Stomach (tissue), 19 donors: ENCODE measurements at places on chromosomes 3 and 15. TPM values are rescaled to one million over a fixed set of nuclear protein-coding genes. Genes with fewer than 3 reads are reported as not detected.

The LDHAL6B gene
- not detected for total RNA-seq

The RPL22L1 gene
- total RNA-seq: 57.8 TPM

DNA sequence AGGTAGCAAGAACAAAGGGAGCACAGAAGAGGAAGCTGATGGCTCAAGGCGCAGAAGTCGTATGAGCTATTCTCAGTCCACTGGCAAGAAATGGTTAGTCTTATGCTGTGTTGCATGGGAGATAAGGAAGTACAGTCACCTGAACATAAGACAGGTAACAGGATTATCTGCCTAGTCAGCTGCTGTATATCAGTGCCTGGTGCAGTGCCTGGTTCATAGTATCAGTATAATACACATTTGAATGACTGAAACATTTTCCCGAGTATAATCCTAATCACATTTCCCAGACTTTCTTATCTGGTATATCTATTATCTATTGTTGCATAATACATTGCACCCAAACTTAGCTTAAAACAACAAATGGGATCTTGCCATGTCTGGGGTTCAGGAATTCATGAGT, 302.5 kb downstream of the GABRG3 start:
- no peak overlapping the region for H3K4me3 ChIP-seq
- no peak overlapping the region for H3K27ac ChIP-seq
- DNase-seq: no peak
- no peaks in the 10 kb centered on the region for H3K4me1 ChIP-seq
- H3K27me3 ChIP-seq: no peaks in the 10 kb centered on the region

The XCR1 gene
- 0.14 TPM for total RNA-seq

GRCh38 chr3:5651351-5651750, 463.8 kb downstream of the EDEM1 start:
- no peaks in the 10 kb centered on the region for H3K36me3 ChIP-seq
- H3K4me3 ChIP-seq: no peak overlapping the region
- no peak overlapping the region for H3K27ac ChIP-seq
- no peaks in the 10 kb centered on the region for H3K4me1 ChIP-seq
- no peak for DNase-seq
- H3K27me3 ChIP-seq: no peaks in the 10 kb centered on the region

The FOXL2NB gene
- not detected for total RNA-seq

The RPL35A gene
- 305 TPM for total RNA-seq

DNA sequence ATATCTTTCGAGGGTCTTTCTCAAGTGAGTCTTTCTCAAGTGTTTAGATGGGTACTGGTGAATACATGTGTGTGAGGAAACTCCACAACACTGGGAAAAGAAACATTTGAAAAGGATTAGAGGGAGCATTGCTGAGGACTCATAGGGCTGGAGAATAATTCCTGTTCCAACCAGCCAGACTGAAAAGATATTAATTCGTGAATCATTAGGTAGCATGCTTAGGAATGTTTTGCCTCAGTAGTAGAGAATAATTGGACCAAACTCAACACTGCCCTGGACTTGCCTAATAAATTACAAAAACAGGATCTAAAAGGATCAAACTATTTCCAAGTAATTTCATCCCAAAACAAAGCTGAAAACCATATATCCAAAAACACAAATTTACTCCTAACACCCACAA, 17.3 kb downstream of the PP2D1 start:
- H3K4me3 ChIP-seq: no peak overlapping the region
- H3K4me1 ChIP-seq: no peaks in the 10 kb centered on the region
- DNase-seq: no peak
- no peaks in the 10 kb centered on the region for H3K36me3 ChIP-seq

GRCh38 chr15:61393949-61394348, 164.8 kb upstream of the RORA start:
- H3K4me1 ChIP-seq: no peaks in the 10 kb centered on the region
- no peak overlapping the region for H3K27ac ChIP-seq
- peak; percentile 18 for DNase-seq
- H3K36me3 ChIP-seq: no peaks in the 10 kb centered on the region
- H3K27me3 ChIP-seq: no peaks in the 10 kb centered on the region
- no peak overlapping the region for H3K4me3 ChIP-seq

The PPP1R14D gene
- not detected for total RNA-seq

DNA sequence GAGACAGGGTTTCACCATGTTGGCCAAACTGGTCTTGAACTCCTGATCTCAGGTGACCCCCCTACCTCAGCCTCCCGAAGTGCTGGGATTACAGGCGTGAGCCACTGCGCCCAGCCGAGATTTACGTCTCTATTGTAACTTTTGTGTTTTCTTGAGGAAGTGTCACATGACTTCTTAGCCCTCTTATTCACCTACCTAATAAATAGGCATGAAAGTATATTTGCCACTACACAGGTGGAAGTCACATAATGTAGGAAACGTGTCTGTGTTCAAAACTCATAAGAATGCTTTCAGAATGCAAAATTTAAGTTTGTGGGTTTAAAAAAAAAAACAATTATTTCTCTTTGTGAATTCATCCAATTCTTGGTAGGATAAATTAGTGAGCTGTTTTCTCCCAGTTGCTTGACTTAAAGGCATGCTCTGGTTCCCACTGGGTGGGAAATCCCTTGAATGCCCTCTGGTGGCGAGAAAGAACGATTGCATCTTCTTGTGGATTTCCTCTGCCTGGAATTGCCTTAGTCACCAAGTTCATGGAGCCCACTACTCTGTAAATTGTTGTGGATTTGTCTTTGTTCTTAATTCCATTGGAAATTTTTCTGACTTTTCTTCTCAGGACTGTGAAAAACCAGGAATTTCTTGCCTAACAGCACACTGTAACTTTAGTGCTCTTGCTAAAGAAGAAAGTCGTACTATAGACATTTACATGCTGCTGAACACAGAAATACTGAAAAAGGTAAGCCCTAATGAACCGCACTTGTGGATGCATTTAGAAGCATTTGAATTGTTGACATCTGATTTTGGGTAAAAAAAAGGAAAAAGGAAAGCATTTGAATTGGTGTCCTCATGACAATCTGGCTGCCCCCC, 82.2 kb upstream of the CTDSPL start:
- no peak overlapping the region for H3K4me3 ChIP-seq
- no peaks in the 10 kb centered on the region for H3K27me3 ChIP-seq
- H3K27ac ChIP-seq: no peak overlapping the region
- H3K4me1 ChIP-seq: no peaks in the 10 kb centered on the region
- DNase-seq: peak; percentile 91

DNA sequence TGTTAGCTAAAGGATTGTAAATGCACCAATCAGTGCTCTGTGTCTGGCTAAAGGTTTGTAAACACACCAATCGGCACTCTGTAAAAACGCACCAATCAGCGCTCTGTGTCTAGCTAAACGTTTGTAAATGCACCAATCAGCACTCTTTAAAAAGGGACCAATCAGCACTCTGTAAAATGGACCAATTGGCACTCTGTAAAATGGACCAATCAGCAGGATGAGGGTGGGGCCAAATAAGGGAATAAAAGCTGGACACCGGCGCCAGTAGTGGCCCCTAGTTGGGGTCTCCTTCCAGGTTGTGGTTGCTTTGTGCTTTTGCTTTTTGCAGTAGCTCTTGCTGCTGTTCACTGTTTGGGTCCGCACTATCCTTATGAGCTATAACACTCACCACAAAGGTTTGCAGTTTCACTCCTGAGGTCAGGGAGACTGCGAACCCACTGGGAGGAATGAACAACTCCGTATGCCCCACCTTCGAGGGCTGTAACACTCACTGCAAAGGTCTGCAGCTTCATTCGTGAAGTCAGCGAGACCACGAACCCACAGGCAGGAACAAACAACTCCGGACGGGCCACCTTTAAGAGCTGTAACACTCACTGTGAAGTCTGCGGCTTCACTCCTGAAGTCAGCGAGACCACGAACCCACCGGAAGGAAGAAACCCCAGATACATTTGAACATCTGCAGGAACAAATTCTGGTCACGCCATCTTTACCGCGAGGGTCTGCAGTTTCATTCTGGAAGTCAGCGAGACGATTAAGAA, 1.1 kb upstream of the SUCLG2 start:
- H3K27me3 ChIP-seq: no peaks in the 10 kb centered on the region
- peak overlapping the region; percentile 89 for H3K27ac ChIP-seq
- H3K4me3 ChIP-seq: peak overlapping the region; percentile 97
- no peaks in the 10 kb centered on the region for H3K36me3 ChIP-seq
- DNase-seq: peak; percentile 45
- H3K4me1 ChIP-seq: peaks cover 13% of the 10 kb centered on the region

- no peak overlapping the region for H3K4me3 ChIP-seq
- peaks cover 5% of the 10 kb centered on the region for H3K4me1 ChIP-seq
- DNase-seq: no peak
Measured at GRCh38 chr15:100234158-100235029, 107.4 kb downstream of the ADAMTS17 start.

DNA sequence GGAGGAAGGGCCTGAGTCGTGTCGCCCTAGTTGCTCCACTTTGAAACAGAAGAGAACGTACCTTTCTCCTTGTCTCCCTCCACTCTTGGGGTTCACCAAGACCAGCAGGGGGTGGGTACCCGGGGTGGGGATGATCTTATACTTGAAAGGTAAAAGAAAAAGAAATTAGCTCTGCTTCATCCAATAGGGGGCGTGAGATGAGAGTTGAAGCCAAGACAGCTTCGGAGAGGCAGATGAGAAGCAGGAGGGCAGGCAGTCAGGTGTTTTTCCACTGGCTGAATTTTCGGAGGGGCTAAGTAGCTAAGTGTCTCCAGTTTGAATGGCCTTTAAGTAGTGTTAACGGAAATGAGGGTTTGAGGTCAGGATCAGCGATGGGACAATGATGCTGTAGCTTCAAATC, 100.4 kb downstream of the DGKG start:
- H3K4me1 ChIP-seq: peaks cover 7% of the 10 kb centered on the region
- no peak for DNase-seq
- H3K36me3 ChIP-seq: no peaks in the 10 kb centered on the region
- no peak overlapping the region for H3K27ac ChIP-seq
- H3K4me3 ChIP-seq: no peak overlapping the region

DNA sequence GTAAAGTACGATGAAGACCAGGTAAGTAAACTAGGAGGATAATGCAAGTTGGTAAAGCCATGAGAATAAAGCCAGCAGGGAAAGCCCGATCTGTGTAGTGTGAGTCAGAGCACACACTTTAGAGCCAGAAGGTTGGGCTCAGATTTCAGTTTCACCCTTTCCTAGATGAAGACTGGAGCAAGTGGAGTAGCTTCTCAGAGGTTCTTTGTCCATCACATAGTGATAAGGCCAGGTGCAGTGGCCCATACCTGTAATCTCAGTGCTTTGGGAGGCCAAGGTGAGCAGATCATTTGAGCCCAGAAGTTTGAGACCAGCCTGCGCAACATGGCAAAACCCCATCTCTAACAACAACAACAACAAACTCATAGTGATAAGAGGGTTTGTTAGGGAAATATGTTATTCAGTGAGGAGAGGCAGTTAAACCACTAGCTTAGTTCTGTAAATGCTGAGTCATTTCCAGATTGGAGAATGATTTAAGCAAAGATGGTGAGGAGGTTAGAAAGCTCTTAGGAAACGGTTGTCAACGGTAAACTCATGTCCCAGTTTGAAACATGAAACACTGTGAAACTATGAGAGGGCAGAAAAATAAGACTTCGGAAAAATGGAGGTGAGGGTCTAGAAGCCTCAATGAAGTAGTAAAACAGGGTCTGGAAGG, 39.0 kb downstream of the IL12A start:
- no peak overlapping the region for H3K4me3 ChIP-seq
- no peaks in the 10 kb centered on the region for H3K36me3 ChIP-seq
- no peaks in the 10 kb centered on the region for H3K4me1 ChIP-seq
- no peak overlapping the region for H3K27ac ChIP-seq

GRCh38 chr3:121747976-121748375, 1.6 kb downstream of the GOLGB1 start:
- H3K27me3 ChIP-seq: no peaks in the 10 kb centered on the region
- peak overlapping the region; percentile 96 for H3K27ac ChIP-seq
- H3K4me1 ChIP-seq: peaks cover 21% of the 10 kb centered on the region
- DNase-seq: no peak

The GPR149 gene
- not detected for total RNA-seq

The REC114 gene
- not detected for total RNA-seq

The TPRG1 gene
- total RNA-seq: 9.0 TPM

The WDR49 gene
- total RNA-seq: not detected

The SIN3A gene
- 32.9 TPM for total RNA-seq

The AP3S2 gene
- total RNA-seq: 34.5 TPM

GRCh38 chr3:60056404-60056803, 1006.6 kb upstream of the CFAP20DC start:
- H3K4me3 ChIP-seq: no peak overlapping the region
- DNase-seq: no peak
- no peak overlapping the region for H3K27ac ChIP-seq
- no peaks in the 10 kb centered on the region for H3K27me3 ChIP-seq
- no peaks in the 10 kb centered on the region for H3K36me3 ChIP-seq
- H3K4me1 ChIP-seq: no peaks in the 10 kb centered on the region

GRCh38 chr3:172882563-172882962, 132.0 kb downstream of the ECT2 start:
- H3K27me3 ChIP-seq: no peaks in the 10 kb centered on the region
- no peaks in the 10 kb centered on the region for H3K4me1 ChIP-seq
- no peaks in the 10 kb centered on the region for H3K36me3 ChIP-seq
- no peak overlapping the region for H3K27ac ChIP-seq

The SLC49A4 gene
- 10.7 TPM for total RNA-seq

The CNTN3 gene
- total RNA-seq: 1.2 TPM

- no peak overlapping the region for H3K27ac ChIP-seq
- DNase-seq: no peak
Measured at GRCh38 chr3:41234823-41235721, 35.8 kb downstream of the CTNNB1 start.

The PAQR9 gene
- total RNA-seq: not detected

The UCN2 gene
- not detected for total RNA-seq

The KLF13 gene
- total RNA-seq: 35.9 TPM

DNA sequence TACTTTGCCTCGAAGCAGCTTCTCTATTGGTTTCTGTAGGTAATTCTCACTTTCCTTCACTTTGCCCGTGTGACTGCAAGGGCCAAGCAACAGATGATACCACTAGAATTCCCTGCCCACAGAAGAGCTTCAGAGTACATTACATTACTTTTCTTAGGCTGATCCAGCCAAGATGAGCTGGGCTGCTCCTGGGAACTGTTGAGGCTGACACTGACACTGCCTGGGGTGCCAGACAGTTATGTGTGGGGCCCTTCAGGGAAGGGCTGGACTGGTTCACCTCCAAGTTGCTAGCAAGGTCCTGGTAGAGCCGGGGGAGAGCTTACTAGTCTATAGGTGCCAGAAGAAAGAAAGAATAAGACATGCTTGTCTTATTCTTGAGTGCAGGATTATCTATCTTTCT, 19.0 kb downstream of the GORASP1 start:
- DNase-seq: no peak
- no peak overlapping the region for H3K4me3 ChIP-seq
- no peaks in the 10 kb centered on the region for H3K4me1 ChIP-seq
- H3K27me3 ChIP-seq: no peaks in the 10 kb centered on the region

GRCh38 chr3:188106887-188107830, 46.8 kb upstream of the LPP start:
- H3K4me3 ChIP-seq: no peak overlapping the region
- no peak overlapping the region for H3K27ac ChIP-seq
- H3K27me3 ChIP-seq: no peaks in the 10 kb centered on the region
- H3K36me3 ChIP-seq: no peaks in the 10 kb centered on the region

The SH2D7 gene
- total RNA-seq: not detected

GRCh38 chr3:87615506-87615905, 339.1 kb upstream of the POU1F1 start:
- H3K36me3 ChIP-seq: no peaks in the 10 kb centered on the region
- no peak for DNase-seq
- H3K27me3 ChIP-seq: no peaks in the 10 kb centered on the region
- no peak overlapping the region for H3K27ac ChIP-seq
- no peaks in the 10 kb centered on the region for H3K4me1 ChIP-seq
